AG09319 (cell line): ENCODE measurements at places on chromosomes 12 and 14.

DNA sequence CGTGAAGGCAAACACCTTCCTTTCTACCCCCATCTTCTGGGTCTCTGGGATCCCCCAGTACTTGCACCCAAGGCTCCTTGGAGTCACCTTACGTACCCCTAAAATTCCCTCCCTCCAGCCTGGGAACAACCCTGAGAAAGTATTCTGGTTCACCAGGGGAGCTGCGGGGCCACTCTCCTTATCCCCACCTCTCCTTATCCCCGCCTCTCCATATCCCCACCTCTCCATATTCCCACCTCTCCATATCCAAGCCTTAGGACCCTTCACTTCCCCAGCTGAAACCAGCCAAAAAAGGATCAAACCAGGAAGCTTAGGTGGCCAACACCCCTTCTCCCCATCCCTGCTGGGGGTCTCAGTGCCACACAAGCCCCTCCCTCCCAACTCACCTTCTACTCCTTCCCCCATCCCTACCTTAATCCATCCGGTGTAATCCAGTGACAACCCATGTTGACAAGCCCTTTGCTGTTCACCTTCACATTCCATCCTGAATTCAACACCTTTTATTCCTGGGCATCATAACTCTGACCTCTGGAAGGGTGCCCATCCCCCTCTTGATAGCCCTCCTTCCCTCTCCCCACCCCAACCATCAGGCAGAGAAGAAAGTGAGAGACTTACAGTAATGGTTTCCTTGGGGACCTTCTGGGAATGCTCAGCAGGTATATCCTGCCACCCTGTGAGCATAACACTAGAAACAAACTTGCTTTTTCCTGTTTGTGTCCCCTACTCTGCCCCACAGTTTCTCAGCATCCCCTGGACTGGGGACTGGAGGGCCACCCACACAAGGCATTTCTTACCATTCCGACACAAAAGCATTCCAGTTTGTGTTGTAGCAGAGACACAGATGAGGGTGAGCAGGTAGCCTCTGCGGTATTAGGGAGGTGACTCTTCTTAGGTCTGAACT lies 1.6 kb upstream of the MSI1 start:
- DNase-seq, result no peak

- peak; percentile 52 for DNase-seq
Measured at GRCh38 chr14:32254952-32255679, 52.0 kb upstream of the RNU6-8 start.

GRCh38 chr12:111386885-111387284 lies 18.0 kb upstream of the PHETA1 start:
- DNase-seq, result no peak

GRCh38 chr14:29927376-29928116 lies at the start of gene PRKD1:
PRKD1 (minus strand) TSS chr14:29927847.
- DNase-seq, result peak; percentile 28

DNA sequence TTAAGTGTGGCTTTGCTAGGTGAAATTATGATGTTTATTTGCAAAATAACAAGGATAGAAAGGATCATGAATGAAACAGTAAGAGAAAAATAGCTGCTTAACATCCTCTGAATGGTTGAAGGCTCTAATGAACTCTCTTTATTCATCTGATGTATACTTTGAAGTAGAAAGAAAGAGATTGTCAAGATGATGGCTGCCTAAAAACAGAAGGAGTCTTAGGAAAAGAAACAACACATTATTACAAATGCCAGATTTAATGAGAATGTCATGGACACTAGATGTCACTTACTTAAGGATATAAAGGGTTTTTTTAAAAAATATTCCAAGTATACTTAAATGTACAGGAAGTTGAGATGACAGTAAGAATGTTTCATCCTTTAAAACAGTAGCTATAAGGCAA lies 21.6 kb downstream of the DCN start:
- no peak for DNase-seq

GRCh38 chr12:13368431-13368830 lies 171.9 kb downstream of the EMP1 start:
- no peak for DNase-seq

DNA sequence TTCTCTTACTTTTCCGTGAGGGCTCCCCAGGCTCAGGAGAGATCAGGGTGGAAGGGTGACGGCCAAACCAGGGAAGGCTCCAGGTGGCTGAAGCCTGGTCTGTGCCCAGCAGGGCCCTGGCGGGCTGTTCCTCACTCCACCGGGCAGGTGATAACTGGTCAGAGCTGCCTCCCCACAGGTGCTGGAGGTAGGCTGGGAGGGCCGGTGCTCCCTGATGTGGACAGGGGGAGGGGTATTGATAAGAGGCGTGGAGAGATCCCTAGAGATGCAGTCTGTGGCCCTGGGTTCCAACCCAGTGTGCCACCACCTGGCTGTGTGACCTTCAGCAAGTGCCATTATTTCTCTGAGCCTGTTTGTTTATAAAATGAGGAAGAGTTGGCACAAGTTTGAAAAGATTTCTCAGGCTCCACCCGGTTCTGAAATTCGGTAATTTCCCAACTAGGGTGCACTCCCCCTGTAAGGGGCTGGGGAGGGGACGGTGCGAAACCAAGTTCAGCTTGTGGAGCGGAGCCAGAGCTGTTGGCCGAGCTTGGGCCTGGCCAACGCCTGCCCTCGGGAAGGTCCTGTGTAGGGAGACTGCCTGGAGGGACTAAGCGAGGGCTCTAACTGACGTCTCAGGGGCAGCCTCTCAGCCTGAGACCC lies 1.0 kb upstream of the NR4A1 start:
- DNase-seq, result no peak

DNA sequence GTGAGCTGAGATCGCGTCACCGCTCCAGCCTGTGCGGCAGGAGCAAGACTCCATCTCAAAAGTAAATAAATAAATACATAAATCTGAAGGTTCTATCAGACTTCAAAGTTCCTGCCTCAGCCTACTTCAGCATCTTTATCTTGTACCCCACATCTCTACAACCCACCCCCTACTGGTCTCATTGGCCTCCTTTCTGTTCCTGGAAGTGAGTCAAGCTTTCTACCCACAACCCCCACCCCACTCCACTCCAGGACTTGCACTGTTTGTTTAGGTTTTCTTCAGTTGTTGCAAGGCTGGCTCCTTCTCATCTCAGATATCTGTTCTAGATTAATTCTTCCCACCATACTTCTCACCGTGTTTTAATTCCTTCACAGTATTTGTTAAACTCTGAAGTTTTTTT lies 714 bp upstream of the PSMC6 start:
- DNase-seq, result no peak

DNA sequence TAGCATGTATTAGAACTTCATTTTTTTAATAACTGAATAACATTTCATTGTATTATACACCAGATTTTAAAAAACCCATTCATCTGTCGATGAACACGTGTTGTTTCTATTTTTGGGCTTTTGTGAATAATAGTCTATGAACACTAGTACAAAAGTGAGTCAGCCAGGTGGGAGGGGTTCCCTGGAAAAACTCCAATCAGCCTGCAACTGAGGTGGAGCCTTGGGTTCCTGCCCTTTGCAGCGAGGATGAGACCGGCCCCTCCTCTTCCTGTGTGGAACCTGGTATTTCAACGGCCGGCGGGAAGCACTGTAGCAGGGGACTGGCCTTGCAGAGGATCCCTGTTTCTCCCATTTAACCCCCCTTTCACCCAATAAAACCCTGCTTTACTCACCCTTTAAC lies 56.1 kb downstream of the LMNTD1 start:
- DNase-seq, result no peak

GRCh38 chr14:77329872-77330271 lies 9.0 kb downstream of the GSTZ1 start:
- DNase-seq, result no peak

DNA sequence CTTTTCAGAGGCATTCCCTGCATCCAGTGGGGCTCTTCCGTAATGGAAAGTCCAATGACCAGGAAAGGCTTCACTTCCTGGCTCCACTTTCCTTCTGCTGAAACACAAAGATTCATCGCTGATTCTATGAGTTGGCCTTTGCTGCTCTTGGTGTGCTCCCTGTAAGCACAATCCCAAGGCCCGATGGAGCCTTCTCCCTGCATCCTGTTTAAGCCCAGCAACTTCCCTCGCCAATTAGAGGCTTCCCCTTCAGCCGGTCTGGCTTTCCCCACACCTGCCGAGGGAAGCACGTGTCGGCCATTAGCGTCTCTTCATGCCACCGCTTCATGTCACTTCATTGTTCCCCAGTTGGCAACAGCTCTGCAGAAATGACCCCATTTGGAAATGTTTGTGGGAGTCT lies 693.9 kb downstream of the MED13L start:
- DNase-seq, result no peak

- no peak for DNase-seq
Measured at GRCh38 chr12:45732250-45732649, 2.7 kb downstream of the ARID2 start.
